ENCODE measurements at places on chromosomes 4 and X. TPM values are rescaled to one million over a fixed set of nuclear protein-coding genes. Genes with fewer than 3 reads are reported as not detected.

Gene CCKAR
- not detected for polyA plus RNA-seq

Gene STPG2
- 0.18 TPM for polyA plus RNA-seq

Gene RASGEF1B
- polyA plus RNA-seq = 17.5 TPM

Gene TRIM61
- polyA plus RNA-seq = 1.9 TPM

Gene GYPE
- 5.6 TPM for polyA plus RNA-seq

Gene SLC35A2
- polyA plus RNA-seq = 9.6 TPM

Gene PTTG2
- polyA plus RNA-seq = not detected

Gene DTHD1
- polyA plus RNA-seq = not detected

Gene GABRA4
- polyA plus RNA-seq = not detected

Gene NEXMIF
- polyA plus RNA-seq = 0.36 TPM

Gene ARHGAP4
- polyA plus RNA-seq = 123 TPM

Gene HS6ST2
- not detected for polyA plus RNA-seq

Gene POLN
- 0.09 TPM for polyA plus RNA-seq

Gene ITGB1BP2
- not detected for polyA plus RNA-seq

Gene UCHL1
- 0.78 TPM for polyA plus RNA-seq

Gene REELD1
- polyA plus RNA-seq = not detected

Gene NMU
- 0.53 TPM for polyA plus RNA-seq

Gene HS3ST1
- polyA plus RNA-seq = 5.5 TPM

Gene GLRB
- polyA plus RNA-seq = not detected

Gene GAGE12H
- polyA plus RNA-seq = not detected

Gene FGF2
- polyA plus RNA-seq = not detected

Gene ARAP2
- polyA plus RNA-seq = 20.8 TPM

Gene LRP2BP
- 0.89 TPM for polyA plus RNA-seq

Gene PRPS2
- 36.9 TPM for polyA plus RNA-seq

Gene KCNIP4
- polyA plus RNA-seq = 0.10 TPM

Gene POU4F2
- not detected for polyA plus RNA-seq

Gene DLG3
- 1.2 TPM for polyA plus RNA-seq

Gene LRCH2
- polyA plus RNA-seq = not detected

Gene FTSJ1
- polyA plus RNA-seq = 53.8 TPM

Gene CTAG2
- polyA plus RNA-seq = not detected

Gene HOPX
- 84.2 TPM for polyA plus RNA-seq

Gene ASB12
- not detected for polyA plus RNA-seq

Gene RASSF6
- 10.8 TPM for polyA plus RNA-seq

Gene NIPAL1
- not detected for polyA plus RNA-seq

Gene HSFX2
- 0.16 TPM for polyA plus RNA-seq

Gene KCNE5
- polyA plus RNA-seq = not detected

Gene EMCN
- not detected for polyA plus RNA-seq

Gene SH3BP2
- 22.7 TPM for polyA plus RNA-seq

Gene NXF2B
- polyA plus RNA-seq = not detected

Gene DGAT2L6
- not detected for polyA plus RNA-seq

Gene SNCA
- 0.95 TPM for polyA plus RNA-seq

Gene KIAA1210
- not detected for polyA plus RNA-seq

Gene SERTM2
- polyA plus RNA-seq = not detected

Gene SLC10A7
- polyA plus RNA-seq = 8.3 TPM

Gene ZNF41
- polyA plus RNA-seq = 8.6 TPM

Gene PPBP
- 65.7 TPM for polyA plus RNA-seq

Gene SMIM31
- polyA plus RNA-seq = not detected

Gene SCOC
- 31.3 TPM for polyA plus RNA-seq

Gene PLP1
- not detected for polyA plus RNA-seq

Gene CXCL8
- 0.74 TPM for polyA plus RNA-seq

Gene LUZP4
- not detected for polyA plus RNA-seq

Gene RRH
- polyA plus RNA-seq = not detected

Gene JCHAIN
- polyA plus RNA-seq = 1,651 TPM

Gene PAGE1
- polyA plus RNA-seq = not detected

Gene KLHL34
- 0.83 TPM for polyA plus RNA-seq

Gene CXCR3
- polyA plus RNA-seq = 73.8 TPM

Data from IgD-negative memory B cell (primary cell).